ENCODE measurements at places on chromosomes 16 and 17.

GRCh38 chr17:41539979-41540701, 12.0 kb upstream of the KRT19 start:
- no peak for DNase-seq

GRCh38 chr16:7107436-7107835, 225.2 kb upstream of the RBFOX1 start:
- DNase-seq: no peak

- DNase-seq: no peak
Observed at GRCh38 chr16:76970087-76970744, 220.8 kb upstream of the MON1B start.

DNA sequence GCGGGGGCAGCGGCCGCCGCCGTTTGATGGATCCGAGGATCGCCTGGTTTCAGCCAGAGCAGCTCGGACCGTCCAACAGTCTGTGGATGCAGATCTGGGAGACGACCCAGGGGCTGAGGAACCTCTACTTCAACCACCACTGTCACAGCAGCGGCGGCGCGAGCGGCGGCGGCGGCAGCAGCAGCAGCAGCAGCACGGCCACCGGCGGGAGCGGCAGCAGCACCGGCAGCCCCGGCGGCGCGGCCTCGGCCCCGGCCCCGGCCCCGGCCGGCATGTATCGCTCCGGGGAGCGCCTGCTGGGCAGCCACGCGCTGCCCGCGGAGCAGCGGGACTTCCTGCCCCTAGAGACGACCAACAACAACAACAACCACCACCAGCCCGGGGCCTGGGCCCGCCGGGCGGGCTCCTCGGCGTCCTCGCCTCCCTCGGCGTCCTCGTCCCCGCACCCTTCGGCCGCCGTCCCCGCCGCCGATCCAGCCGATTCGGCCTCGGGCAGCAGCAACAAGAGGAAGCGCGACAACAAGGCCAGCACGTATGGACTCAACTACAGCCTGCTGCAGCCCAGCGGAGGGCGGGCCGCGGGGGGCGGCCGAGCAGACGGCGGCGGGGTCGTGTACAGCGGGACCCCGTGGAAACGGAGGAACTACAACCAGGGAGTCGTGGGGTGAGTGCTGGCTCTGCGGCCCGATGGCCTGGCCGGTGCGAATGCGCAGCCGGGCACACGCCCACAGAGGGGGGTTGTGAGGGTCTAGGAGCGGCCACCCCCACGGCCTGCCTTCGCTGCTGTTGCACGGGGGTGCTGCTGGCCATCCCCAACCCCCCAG, 702 bp downstream of the TENT4B start:
- DNase-seq: no peak

Measured in skeletal muscle cell (primary cell).